ENCODE measurements at places on chromosomes 1 and 21.

GRCh38 chr1:178494569-178494971 is 2.2 kb downstream of the CLEC20A start:
- no peak for DNase-seq

GRCh38 chr1:52558941-52559340 is 6.0 kb upstream of the TUT4 start:
- DNase-seq: no peak

- DNase-seq: no peak
Observed at GRCh38 chr1:67724928-67725560, 40.0 kb downstream of the GADD45A start.

GRCh38 chr1:76857138-76857537 is 10.1 kb upstream of the ST6GALNAC5 start:
- no peak for DNase-seq

GRCh38 chr1:11307852-11308251 is 34.9 kb downstream of the UBIAD1 start:
- DNase-seq: no peak

- DNase-seq: no peak
Observed at GRCh38 chr1:167566766-167567165, 13.2 kb upstream of the CREG1 start.

GRCh38 chr1:201155354-201155753 is 1.1 kb upstream of the TMEM9 start:
- DNase-seq: no peak

DNA sequence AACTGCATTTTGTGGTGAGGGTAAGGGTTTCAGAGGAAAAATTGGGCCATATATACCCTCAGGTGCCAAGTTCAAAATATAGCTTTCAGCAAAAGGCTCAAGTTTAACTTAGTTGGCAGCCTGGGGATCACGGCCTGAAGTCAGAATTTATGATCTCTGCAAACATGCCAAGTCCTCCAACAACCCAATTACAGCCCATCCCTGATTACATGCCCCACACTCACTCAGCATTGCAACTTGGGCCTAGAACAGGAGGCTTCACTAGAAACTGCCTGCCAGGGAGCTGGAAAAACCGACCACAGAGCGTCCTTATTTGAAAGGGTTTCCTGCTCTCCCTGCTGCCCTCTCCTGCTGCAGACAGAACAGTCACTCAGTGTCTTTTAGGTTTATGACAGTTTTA is 12.4 kb downstream of the FYB2 start:
- DNase-seq: peak; percentile 52

DNA sequence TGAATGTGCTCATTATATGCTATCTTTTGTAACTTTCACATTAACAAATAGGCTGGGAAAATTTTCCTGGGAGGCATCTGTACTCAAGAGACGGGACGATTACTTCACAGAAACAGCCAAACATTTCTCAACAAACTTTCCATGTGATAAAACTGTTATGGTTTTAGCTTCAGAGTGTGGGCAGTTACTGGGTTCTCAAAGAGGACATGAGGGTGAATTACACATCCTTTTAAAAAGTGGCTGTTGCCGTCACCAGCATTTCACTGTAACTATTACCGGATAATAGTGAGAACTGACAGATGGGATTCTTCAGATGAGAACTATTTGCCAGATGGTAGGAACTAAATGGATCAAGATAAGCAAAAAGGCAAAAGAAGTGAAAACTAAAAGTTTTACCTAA is 109.1 kb downstream of the APP start:
- peak; percentile 54 for DNase-seq

- DNase-seq: no peak
Observed at GRCh38 chr1:166174108-166174507, 7.3 kb upstream of the FAM78B start.

- no peak for DNase-seq
Observed at GRCh38 chr1:185291652-185292051, 25.4 kb downstream of the IVNS1ABP start.

GRCh38 chr1:183634429-183635065 is 1.0 kb downstream of the ARPC5 start:
- DNase-seq: no peak

DNA sequence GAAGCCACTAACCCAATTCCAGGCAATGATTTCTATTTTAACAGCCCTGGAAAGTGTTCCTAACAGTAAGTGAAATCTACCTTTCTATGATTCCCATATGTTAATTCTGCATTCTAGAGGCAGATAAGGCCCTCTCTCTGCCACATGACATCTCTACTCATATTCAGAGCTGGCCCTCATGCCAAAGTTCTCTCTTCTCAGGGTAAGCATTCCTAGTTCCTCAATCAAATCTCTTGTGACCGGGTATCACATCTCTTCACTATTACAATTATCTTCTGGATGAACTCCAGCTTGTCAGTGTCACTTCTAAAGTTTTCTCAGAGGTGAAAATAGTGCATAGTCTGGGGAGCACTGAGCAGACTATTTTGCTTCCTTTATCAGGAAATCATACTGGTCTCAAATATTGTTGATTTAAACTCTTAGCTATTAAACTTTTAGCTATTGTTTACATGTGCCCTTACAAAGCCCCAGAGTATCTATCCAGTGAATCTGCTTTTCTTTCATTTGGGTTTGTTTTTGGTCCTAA is 66.4 kb upstream of the TNFSF18 start:
- no peak for DNase-seq

GRCh38 chr1:89800022-89800655 is 20.7 kb upstream of the LRRC8D start:
- no peak for DNase-seq

GRCh38 chr21:27190601-27191000 is 223.7 kb upstream of the ADAMTS5 start:
- DNase-seq: peak; percentile 33

GRCh38 chr1:155254714-155255242 is 505 bp downstream of the ENTREP3 start:
- no peak for DNase-seq

GRCh38 chr1:89199525-89200031 is 836 bp upstream of the GBP4 start:
- DNase-seq: no peak

DNA sequence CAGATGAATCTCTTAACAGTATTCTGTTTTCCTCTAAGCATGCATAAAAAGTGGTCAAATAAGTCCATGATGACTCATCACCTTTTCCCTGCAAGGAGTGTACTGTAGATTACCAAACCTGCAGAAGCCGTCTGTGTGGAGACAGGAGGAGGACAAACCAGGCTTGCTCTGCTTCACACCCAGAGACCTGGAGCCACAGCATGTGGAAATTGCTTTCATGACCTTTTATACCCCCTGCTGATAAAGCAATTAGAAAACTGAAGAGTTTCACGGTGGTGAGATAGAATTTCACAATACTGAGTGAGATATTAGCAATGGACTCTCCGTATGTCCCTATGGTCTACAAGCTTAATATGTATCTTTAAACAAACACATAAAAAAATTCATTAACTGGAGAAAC is 9.4 kb downstream of the CORT start:
- no peak for DNase-seq

DNA sequence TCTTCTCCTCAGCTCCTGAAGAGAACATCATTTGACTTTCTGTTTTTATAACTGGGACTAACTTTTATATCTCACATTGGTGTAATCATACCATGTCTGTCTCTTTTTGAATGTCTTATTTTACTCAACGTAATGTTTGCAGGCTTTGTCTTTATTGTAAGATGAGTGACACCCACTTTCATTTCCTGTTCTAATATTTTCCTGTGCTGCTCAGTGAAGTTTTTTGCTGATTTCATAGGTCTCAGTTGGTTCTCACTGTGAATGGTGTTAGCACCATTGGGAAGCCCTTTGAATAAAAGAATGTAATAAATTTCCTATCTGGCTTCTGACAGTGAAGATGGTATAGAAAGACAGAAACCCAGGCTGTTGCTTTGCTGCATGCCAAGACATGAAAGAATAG is 84.0 kb downstream of the RAVER2 start:
- no peak for DNase-seq

GRCh38 chr1:246295340-246295739 is 211.7 kb downstream of the SMYD3 start:
- DNase-seq: no peak

DNA sequence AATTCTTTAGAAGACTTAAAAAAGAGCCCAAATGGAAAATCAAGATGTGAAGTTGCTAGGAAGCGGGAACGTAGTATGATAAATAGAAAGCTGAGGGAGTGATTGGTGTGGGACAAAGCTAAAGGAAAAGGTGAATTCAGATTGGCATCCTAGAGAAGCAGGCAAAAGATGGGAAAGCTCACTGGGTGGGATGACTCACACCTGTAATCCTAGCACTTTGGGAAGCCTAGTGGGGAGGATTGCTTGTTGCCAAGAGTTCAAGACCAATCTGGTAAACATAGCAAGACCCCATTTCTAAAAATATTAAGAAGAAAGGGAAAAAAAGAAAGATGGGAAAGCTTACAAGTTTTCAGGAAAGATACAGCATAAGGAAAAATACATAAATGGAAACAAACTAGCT is 1.8 kb downstream of the MRPS21 start:
- DNase-seq: no peak

DNA sequence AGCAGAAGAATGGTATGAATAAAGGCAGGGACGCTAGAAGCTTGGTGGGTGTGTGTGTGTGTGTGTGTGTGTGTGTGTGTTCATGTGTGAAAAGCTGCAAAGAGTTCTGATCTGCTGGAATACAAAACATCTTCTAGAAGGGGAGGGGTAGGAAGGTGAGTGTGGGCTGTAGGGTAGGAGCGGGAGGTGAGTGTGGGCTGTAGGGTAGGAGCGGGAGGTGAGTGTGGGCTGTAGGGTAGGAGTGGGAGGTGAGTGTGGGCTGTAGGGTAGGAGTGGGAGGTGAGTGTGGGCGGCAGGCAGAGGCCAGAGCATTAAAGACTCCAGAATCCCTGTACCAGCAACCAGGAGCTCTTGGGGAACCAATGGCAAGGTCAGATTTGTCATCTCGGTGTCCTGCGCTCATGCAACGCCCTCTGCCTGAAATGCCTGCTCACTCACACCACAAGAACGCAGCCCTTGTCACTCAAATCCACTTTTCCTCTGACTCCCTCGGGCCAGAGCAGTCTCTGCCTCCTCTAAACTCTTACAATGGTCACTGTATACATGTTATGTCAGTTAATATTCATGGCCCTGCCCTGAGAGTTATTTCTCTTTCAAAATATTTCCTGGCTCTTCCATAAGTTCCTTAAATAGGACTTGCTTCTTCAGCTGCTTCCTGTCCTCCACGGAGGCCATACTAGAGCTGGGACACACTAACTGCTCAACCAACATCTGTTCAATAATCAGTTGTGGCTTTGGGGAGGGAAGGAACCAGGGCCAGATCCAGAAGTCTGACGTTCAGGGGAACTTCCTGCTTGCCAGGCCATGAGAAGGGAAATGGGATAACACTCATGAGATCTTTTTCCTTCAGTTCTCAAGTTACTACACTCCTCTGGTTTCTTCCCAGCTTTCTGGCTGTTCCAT is 53.6 kb upstream of the ZNF644 start:
- DNase-seq: no peak

- peak; percentile 13 for DNase-seq
Observed at GRCh38 chr1:238252033-238252802, 361.5 kb upstream of the ZP4 start.

GRCh38 chr1:232351335-232351734 is 278.6 kb downstream of the SIPA1L2 start:
- no peak for DNase-seq

GRCh38 chr21:21559285-21560045 is 561.3 kb downstream of the NCAM2 start:
- DNase-seq: no peak

GRCh38 chr1:208909011-208909984 is 665.1 kb upstream of the PLXNA2 start:
- no peak for DNase-seq

GRCh38 chr1:108316545-108316944 is 72.7 kb upstream of the NBPF4 start:
- no peak for DNase-seq

GRCh38 chr1:29690156-29690555 is 453.8 kb downstream of the PTPRU start:
- no peak for DNase-seq
